ENCODE measurements at places on chromosomes 6 and 20.

GRCh38 chr20:45469336-45470261 lies at the start of gene WFDC2:
TSS of gene WFDC2 (plus strand) at chr20:45469753. CDS start at chr20:45469782, 29 bp downstream.
- DNase-seq = no peak

DNA sequence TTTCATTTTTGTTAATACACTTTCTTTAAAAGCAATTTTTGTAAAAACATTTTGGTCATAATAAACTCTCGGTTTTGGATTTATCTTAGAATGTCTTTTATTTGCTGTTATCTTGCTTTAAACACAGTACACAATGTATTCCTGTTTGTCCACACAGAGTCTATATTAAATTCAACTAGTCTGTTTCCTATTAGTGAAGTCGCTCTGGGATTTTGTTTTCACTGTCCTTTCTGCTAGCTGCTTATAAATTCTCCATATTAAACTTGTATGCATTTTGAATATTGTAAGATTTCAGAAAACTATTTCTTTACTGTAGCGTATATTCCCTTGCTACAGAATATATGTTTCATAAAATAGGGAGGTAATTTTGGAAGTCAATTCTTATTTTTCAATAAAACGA lies 630.2 kb downstream of the HDGFL1 start:
- no peak for DNase-seq

GRCh38 chr20:23918896-23919295 lies 39.3 kb upstream of the CST5 start:
- DNase-seq = no peak

DNA sequence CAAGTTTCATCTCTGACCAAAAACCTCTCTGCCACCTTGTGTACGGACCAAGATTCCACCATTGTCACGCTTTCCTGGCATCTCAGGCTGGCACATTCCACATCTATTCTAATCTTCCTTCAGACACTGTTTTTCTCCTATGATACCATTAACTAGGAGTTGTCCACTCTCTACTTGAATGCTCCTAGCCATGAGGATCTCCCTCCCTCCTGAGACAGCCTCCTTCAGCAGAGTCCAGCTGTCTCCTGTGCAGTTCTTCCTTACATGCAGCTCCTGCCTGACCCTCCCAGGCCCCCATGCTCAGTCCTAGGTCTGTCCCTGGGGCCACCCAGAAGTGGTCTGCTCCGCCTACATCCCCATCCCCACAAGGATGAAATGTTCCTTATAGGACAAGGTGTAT lies 90.9 kb downstream of the CHMP4B start:
- DNase-seq = no peak

- no peak for DNase-seq
Measured at GRCh38 chr6:107832151-107833056, 8.3 kb upstream of the SCML4 start.

DNA sequence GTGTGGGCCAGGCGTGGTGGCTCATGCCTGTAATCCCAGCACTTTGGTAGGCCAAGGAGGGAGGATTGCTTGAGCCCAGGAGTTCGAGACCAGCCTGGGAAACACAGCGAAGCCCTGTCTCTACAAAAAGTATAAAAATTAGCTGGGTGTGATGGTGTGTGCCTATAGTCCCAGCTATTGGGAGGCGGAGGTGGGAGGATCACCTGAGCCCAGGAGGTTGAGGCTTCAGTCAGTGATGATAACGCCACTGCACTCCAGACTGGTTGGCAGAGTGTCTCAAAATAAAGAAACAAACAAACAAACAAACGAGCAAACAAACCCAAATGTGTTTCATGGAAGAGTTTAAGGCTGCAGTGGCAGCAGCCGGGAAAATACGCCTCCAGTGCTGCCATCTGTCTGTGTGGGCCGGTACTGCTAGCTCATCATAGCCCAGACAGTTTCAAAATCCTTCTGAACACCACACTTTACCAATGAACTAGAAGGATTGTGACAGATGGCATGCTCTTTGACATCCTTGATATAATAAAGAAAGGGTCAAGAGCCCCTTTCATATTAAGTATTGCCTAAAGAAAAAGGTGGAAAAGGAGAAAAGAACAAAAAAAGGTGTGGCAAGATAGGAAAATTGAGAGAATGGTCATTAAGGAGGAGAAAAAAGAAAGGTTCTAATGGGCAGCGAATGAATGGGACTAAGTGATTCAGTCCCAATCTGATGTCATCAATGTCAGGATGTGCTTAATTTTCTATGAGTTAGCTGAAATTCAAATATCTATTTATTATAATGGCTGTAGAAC lies 298.6 kb downstream of the SYNE1 start:
- DNase-seq = peak; percentile 53

DNA sequence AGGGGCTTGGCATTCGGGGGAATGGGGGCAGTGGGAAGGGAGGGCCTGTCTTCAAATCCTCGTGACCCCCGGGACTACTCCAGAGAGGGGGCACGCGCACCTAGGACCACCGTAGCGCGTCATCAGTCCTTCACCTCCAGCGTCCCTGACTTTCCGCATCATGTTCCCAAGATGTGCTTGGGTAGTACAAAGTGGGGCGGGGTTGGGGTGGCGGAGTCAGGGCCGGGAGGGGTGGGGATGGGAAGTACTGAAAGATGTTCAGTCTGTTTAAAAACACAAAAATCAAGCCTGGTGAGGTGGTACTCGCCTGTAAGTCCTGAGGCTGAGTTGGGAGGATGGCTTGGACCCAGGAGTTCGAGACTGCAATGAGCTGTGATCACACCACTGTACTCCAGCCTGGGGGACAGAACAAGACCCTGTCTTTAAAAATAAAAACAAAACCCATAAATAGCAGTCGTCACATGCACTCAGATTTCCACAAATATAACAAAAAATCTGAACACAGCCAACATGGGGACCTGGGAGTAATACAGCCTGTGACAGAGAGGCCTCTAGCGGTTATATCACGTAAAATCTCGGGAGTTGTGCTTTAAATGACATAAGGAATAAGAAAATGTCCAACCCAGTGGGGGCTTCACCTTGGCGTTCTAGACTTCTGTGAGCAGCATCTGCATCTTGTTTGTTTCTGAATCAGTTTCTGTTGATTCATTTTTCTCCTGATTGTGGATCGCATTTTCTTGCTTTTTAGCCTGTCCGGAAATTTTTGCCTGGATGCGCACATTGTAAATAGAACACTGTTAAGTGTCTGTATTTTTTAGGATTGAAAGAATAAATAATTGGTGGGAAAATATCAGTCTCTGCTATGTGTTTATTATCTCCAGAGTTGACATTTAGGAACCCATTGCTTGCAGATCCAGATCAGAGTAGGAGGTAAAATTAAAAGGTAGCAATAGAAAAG lies 698 bp upstream of the LRP11 start:
- DNase-seq = no peak

DNA sequence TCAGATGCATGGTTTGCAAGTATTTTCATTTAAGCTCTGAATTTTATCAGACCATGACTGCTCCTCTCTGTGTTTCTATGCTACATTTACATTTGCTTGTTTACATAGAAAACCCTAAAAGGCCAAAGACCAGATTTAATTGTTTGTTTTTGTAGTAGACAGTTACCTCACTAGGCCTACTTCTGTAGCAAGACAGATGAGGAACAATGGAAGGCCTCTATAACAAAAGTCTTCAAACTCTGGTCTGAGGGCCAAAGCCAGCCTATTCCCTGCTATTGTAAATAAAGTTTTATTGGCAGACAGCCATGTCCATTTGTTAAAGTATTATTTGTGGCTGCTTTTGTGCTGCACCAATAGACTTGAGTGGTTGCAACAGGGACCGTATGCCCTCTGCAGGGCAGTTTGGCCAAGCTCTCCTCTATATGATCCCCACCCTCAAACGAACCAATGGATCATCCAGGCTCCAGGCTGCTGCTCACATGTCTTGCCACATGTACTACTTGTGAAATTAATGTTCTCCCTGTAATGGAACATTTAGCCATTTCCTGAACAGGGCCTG lies 182.0 kb downstream of the DOK5 start:
- DNase-seq = no peak

DNA sequence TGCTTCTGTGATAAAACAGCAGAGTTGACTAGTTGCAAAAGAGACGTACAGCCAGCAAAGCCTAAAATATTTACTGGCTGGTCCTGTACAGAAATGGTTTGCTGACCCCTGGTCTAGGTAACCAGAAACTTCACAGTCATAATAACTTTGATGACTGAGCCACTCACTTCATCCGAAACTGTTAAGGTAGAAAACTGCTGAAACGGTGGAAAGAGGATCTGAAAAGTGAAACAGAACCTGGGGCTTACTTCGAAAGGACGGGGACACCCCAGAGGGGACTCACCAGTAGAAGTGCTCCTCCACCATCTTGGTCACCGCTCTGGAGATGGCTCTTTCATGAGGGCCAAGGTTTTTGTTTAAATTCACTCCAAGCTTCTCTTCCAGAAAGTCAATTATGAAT lies 16.4 kb downstream of the FAXC start:
- no peak for DNase-seq

DNA sequence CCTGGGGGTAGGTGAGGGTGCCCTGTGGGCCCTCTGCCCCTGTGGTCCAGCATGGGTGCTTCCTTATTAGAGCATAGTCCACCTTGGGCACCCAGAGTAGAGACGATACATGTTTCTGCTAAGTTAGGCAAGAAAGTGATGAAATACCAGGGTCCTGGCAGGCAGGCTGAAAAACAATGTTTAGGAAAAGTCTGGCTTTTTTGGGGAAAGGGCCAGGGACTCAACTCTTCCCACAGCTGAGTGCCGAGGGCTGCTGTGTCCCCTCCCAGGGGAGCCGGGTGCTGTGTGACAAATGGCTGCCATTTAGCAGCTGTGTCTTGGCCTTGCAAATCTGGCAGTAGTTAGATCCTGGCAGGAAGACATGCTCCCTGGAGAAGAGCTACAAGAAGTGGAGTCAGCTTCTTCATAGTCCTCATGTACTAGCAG lies 61.5 kb downstream of the RREB1 start:
- DNase-seq = no peak

GRCh38 chr20:23267909-23268308 lies 82.7 kb upstream of the NXT1 start:
- no peak for DNase-seq

DNA sequence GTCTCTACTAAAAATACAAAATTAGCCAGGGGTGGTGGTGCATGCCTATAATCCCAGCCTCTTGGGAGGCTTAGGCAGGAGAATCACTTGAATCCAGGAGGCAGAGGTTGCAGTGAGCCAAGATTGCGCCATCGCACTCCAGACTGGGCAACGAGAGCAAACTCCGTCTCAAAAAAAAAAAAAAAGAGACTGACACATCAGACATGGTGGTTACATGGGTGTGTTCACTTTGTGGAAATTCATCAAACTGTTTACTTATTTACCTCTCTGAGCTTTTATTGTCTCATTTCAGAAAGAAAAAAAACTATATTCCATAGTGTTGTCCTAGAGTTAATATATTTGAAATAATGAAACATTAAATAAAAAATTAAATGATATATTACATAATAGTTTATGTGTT lies 64.8 kb downstream of the MBOAT1 start:
- no peak for DNase-seq

DNA sequence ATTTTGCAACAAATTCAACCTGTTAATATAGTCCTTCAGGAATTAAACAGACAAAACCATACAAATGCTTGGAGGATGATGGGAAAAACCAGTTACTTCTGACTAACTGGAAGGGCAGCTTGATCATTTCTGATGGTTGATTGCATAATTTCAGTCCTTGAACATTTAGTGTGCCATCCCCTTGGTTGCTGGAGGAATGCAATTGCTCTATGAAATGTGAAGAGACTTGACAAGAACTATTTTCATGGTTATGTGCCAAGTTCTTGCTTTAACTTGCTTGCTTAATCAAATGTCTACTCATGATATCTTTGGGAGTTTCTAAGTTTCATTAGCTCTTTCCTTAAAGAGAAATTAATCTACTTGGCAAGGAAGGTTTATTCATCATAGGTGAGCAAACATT lies 45.2 kb downstream of the ANKEF1 start:
- DNase-seq = no peak

DNA sequence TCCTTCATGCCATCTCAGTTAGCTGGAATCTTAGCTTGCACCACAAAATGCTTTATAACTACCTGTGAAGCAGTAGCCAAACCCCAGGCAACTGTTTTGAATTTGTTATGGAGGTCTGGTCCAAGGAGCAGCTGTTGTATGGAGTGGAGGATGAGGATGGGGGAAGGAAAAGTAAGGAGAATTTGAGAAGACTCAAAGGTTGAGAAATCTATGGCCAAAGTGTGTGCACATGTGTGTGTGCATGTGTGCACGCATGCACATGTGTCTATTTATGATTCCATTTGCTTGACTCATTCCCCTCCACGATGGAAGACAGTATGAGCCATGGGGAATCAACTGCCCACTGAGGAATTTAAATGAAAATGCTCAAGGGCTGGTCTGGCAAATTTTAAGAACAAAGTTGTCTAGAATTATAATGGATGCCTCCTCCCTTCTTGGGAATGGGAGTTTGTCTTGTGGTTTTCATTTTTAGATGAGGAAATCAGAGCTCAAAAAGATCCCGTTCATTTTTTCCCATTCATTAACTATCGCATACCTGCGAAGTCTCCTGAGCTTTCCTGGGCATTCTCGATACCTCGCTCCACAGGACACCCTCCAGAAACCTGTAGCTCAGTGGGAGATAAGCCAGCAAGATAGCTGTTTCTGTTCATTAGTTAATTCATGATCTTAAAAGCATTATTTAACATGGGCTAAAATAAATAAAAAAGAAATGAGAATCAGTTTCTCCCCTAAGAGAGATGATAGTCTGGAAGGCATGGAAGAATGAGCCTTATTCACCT lies 152.3 kb upstream of the NEDD9 start:
- no peak for DNase-seq

DNA sequence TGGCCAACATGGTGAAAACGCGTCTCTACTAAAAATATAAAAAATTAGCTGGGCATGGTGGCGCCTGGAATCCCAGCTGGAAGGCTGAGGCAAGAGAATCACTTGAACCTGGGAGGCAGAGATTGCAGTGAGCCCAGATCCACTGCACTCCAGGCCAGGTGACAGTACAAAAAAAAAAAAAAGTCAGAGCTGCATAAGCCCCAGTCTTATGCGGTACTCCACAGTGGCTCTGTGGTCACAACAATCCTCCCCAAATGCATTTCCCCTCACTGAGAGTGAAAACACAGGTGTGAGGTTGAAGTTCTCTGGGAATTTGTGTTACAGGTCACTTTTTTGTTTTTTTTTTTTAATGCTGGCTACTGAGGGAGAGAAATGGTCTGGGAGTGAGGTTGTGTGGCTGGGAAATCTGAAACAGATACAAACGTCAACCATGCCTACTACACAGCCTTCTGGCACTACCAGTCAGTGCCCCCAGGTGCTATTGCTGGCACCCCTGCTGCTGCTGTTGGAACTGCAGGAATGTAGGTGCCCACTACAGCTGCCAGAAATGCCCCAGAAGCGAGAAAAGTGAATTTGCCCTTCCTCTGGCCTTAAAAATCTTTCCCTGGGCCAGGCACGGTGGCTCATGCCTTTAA lies 5.7 kb downstream of the MRPS26 start:
- no peak for DNase-seq

- no peak for DNase-seq
Measured at GRCh38 chr20:4782378-4782772, 60.7 kb downstream of the PRND start.

- DNase-seq = no peak
Measured at GRCh38 chr20:23206061-23206460, 119.9 kb upstream of the CD93 start.

Data from T-helper 17 cell (primary cell).